Epithelial cell of proximal tubule (primary cell): ENCODE measurements at places on chromosomes 2 and 18.

GRCh38 chr18:7464245-7464966 lies 102.7 kb upstream of the PTPRM start:
- DNase-seq, result peak; percentile 31

- peak; percentile 23 for DNase-seq
Measured at GRCh38 chr2:207974216-207974605, 51.1 kb downstream of the PLEKHM3 start.

GRCh38 chr2:218717262-218717661 lies 6.6 kb downstream of the TTLL4 start:
- no peak for DNase-seq

DNA sequence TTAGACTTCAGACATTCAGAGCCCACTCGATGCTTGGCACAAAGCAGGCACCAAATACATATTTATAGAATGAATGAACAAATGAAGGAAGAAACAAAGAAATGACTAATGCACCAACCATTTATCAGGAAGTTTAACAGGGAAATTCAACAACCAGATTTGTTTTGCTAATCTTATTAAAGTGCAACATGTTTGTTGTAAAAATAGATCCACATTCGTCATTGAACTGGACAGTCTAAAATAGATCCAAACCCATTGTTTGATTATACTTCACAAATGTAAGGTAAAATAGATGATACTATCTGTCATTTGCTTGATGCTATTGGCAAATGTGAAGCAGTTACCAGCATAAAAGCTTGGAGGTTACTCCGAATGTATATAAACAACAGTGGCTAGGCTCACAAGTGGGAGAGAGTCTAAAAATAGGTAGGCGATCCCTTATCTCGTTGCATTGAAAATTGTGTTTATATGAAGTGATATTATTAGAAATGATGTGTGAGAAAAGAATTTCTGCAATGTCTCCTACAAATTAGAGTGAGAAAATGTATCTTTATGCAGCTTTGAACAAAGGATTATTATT lies 246.2 kb downstream of the NEDD4L start:
- no peak for DNase-seq

GRCh38 chr18:44321868-44322590 lies 358.7 kb upstream of the SETBP1 start:
- DNase-seq, result no peak

DNA sequence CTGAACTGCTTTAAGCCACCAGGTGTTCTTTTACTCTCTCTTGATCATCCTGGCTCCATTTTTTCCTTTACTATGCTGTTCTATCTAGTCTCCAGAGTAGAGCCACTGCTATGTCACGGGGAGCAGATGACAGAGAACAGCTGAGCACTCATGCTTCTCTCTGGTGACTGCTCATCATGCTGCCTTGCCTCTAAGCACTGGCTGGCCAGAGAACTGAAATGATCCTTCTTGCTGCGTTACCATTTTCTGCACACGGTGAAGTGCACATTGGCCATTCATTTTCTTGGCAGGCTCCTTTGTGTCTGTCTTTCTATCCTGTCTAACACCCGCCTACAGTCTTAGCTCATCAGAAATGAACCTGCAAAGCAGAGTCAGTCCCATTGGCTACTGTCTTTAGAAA lies 86.0 kb downstream of the KCTD1 start:
- no peak for DNase-seq

DNA sequence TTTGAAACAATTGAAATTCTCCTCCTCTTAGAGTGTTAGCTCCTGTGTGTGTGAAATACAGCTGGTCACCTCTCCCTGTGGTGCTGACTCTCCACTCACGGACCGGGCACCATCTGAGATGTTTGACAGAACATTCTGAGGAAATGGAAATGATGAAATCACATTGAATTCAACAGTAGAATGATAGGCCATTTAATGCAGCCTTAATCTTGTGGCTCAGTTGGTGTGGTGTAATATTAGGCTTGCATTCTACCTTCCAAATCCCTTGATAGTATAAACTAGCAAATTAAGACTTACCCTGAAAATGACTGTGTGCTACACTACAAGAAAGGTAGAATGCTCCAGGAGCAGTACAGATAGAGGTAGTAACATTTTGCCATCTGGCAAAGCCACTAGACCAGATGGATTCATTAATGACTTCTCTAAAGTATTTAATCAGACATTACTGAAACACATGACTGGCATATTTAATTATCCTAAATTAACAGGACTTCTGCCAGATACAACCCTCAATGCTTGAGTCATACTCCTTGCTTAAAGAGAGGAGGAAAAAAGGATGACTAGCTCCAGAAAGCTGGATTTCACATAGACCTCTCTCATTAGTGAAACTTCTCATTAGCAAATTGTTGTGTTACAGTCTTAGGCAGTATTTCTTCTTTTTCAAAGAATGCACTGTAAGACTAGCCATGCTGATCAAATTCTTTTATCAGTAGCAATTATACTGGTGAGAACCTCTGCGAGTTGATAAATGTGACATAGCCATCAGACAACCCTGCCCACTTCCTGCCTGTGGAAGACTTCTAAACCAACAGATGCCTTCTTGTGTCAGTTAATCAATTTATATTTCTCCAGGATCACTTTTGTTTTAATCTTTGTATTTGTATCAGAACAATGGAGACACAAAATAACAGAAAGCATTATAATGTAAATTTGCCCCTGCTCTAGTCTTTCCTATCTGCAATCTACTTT lies 80.6 kb downstream of the EML6 start:
- no peak for DNase-seq

DNA sequence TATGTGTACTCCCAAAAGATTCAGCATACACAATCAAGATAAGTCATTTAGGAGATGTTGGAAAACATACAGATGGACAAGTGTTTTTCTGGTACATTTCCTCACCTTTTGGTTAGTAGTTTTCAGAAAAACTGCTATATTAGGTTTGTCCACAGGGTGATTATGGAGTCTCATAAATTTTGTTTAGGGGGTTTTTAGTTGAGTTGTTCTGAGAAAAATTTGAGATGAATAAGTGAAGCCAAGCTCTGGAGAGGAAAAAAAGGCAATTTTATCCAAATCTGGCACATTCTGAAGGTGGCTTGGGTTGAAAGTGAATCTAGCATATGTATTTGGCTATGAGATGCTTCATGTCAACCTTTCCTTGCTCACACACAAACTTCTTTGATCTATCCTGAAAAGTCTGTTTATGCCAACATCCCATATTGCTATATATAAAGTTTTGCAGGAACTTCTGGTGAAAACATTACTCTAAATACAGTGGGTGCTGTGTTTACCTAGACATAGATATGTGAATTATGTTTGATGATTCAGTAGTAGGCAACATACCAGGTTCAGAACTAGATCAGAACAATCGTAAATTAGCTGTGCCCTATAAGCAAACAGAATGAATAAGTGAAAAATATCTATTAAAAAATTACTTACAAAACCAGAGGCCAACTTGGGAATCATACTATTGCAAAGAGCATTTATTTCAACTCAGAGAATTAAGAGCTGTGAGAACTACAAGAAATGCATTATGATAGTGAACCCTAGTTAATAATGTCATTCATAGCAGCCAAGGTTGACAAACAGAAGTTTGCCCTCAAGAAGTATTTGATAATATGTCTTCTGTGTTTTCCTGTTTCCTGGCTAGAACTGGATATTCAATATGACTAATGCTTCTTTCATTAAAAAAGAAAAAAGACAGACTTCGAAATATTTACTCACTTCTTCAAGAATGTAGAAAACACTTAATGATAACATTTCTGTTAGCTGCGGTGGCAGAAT lies 552.0 kb downstream of the IRS1 start:
- no peak for DNase-seq

GRCh38 chr2:81495556-81495955 lies 1191.0 kb upstream of the LRRTM1 start:
- no peak for DNase-seq

DNA sequence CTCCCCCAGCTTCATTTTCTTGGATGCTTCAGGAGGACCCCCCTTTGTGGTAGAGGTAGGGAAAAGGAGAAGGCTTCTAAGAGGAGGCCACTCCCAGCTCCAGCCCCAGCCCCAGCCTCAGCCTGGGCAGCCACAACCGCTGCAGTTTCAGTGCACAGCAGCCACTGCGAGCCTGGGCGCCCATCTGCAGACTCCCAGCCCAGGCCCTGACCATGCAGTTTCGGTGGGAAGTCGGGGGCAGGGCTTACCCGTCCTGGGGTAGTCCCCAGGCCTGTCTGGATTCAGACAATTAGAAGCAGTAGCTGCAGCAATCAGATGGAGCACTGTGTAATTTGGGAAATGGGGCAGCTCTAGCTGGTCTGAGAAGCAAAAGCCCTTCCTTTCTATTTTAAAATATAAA lies 28.6 kb downstream of the ITM2C start:
- no peak for DNase-seq

DNA sequence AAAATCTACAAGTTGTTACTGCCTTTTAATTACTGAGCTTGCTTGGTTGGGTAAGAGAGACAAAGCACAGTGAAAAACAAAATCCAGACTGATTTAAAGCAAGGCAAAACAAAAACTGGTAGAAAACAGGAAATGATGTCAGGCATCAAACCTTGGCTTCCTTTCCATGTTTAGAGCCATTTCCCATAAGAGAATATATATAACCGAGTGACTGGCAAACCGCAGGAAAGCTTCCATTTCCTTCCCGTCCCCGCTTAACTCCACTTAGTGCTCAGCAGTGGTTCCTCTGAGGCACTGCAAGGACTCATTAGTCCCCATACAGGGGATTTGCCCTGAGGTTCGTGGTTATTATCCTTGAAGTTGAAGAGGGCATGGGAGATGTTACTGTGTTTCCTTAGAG lies 446.3 kb downstream of the LPIN1 start:
- DNase-seq, result no peak
